ENCODE measurements at places on chromosomes 16 and 17.

DNA sequence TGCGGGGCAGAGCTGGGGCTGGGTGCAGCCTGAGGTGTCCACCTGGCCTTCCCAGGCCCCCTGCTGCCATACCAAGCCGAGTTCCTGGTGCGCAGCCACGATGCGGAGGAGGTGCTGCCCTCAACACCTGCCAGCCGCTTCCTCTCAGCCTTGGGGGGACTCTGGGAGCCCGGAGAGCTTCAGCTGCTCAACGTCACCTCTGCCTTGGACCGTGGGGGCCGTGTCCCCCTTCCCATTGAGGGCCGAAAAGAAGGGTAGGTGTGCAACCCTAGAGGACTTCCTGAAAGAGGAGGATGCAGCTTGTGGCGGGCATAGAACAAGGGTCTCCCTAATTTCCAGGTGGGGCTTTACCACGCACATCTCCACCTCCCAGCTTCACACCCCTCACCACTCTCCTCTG is 2.5 kb downstream of the SGCA start:
- no peaks in the 10 kb centered on the region for H3K27me3 ChIP-seq
- H3K36me3 ChIP-seq, result no peaks in the 10 kb centered on the region
- no peak for DNase-seq
- H3K4me3 ChIP-seq, result no peak overlapping the region
- H3K27ac ChIP-seq, result no peak overlapping the region
- H3K4me1 ChIP-seq, result peaks cover 2% of the 10 kb centered on the region

GRCh38 chr17:12958786-12959185 is 59.0 kb downstream of the ELAC2 start:
- H3K4me3 ChIP-seq, result no peak overlapping the region
- DNase-seq, result no peak
- no peaks in the 10 kb centered on the region for H3K4me1 ChIP-seq
- H3K36me3 ChIP-seq, result no peaks in the 10 kb centered on the region

DNA sequence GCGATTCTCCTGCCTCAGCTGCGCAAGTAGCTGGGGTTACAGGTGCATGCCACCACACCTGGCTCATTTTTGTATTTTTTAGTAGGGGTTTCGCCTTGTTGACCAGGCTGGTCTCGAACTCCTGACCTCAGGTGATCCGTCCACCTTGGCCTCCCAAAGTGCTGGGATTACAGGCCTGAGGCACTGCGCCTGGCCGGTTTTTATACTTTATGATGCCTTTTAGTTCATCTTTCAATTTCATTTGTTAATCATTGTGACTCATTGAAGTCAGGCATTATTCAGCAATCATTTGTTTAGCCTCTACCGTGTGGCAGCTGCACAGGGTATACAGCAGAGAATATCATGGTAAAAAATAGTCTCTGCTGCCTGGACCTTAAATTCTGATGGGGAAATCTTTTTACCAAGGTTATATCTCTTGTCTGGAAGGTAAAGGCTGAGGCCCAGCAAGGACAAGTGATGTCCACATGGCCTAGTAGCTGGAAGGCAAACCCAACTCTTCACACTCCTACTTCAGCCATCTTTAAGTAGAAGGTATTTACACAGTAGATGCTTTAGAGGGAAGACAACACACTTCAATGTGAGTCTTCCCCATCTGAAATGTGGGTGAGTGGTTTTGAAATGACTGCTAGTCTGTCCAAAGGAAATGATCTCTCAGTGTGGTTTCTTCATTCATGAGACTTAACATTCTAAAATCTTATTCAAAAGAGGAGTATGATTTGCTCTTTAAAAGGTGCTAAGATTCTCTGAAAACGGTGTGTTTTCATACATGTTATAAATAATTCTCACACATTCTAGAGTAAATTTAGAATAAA is 2.4 kb downstream of the PRPSAP2 start:
- H3K4me1 ChIP-seq, result no peaks in the 10 kb centered on the region
- no peaks in the 10 kb centered on the region for H3K27me3 ChIP-seq
- H3K4me3 ChIP-seq, result no peak overlapping the region
- no peak for DNase-seq
- H3K36me3 ChIP-seq, result no peaks in the 10 kb centered on the region

DNA sequence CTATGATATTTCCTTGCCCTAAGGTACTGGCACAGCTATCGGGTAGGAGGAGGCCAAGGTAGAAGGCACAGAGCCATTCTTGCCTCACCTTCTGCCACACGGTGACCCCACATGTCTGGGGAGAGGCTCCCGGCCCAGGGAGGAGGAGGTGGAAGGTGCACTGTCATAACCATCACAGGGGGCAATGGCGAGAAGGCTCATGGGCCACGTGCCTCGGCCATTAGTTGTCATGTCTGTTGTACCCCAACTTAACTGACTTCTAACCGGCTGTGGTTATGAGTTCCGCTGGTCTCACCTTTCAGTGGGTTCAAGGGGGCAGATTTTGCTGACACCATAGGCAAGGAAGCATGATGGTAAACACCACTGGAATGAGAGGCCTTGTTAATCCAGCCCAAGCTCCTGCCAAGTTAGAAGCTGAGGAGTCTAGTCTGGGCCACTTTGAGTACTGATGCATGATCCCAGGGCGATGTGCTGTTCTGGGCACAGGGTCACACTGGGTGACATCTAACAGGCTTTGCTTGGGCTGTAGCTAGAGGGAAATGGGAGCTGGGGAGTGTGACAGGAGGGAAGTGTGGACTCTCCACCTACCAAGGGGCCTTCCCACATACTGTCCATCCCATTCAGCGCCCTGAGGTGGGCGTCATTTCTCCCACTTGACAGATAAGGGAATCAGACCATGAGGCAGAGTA is 39.6 kb downstream of the HLF start:
- H3K4me1 ChIP-seq, result peaks cover 6% of the 10 kb centered on the region
- H3K36me3 ChIP-seq, result no peaks in the 10 kb centered on the region
- DNase-seq, result no peak
- no peak overlapping the region for H3K4me3 ChIP-seq
- H3K27me3 ChIP-seq, result no peaks in the 10 kb centered on the region

DNA sequence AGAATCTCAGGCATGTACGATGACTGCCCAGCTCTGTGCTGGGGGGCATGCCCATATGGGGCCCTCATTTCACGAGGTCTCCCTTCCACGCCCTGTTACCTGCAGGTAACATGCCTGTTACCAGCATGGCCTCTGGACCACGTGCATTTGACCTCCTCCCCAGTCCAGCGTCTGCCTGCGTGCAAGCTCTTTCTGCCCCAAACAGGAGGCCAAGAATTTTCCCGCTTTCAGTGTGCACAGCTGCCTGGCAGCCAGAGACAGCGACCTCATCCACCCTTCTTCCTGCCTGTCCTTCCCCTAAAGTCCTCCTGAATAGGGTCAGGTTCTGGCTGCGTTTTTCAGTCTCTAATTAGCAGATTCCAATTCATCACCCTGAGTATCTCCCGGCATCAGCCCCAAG is 306.5 kb upstream of the ZFHX3 start:
- no peak overlapping the region for H3K27ac ChIP-seq
- H3K4me1 ChIP-seq, result no peaks in the 10 kb centered on the region
- no peak for DNase-seq
- H3K27me3 ChIP-seq, result no peaks in the 10 kb centered on the region
- H3K36me3 ChIP-seq, result no peaks in the 10 kb centered on the region

DNA sequence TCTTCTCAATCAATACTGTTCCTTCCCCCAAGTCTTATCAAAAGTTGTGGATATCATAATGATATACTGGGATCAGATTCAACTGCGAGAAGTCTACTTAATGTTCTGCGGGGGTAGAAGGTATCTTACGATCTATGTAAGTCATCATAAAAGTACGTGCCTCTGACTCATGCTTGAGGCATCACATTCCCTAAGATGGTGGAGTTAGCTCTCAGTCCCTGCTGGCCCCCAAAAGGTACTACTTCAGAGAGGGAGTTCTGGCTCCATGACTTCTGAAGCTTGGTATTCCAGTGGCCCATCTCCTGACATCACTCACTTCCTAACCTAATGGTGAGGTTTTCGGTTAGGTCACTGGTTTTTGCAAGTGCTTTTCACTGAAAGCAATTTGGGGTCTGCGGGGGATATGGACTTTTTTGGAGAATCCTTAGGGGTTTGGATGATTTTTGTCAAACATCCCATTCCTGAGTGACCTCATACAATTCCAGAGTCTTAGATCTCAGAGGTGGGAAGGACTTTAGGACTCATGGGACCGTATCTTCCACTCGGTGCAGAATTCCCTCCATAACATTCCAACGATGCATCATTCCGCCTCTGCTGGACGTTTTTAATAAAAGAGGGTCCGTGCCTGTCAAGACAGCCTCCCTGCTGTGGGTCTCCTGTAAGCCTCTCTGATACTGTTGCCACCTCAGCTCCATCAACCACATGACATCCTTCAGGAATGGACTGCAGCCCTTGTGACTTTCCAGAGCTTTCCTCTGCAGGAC is 74.3 kb downstream of the DYNLRB2 start:
- H3K4me1 ChIP-seq, result no peaks in the 10 kb centered on the region
- H3K36me3 ChIP-seq, result no peaks in the 10 kb centered on the region
- no peak for DNase-seq
- no peak overlapping the region for H3K4me3 ChIP-seq
- H3K27me3 ChIP-seq, result no peaks in the 10 kb centered on the region

- no peak for DNase-seq
- no peak overlapping the region for H3K27ac ChIP-seq
- H3K27me3 ChIP-seq, result no peaks in the 10 kb centered on the region
- H3K4me3 ChIP-seq, result no peak overlapping the region
- no peaks in the 10 kb centered on the region for H3K4me1 ChIP-seq
- no peaks in the 10 kb centered on the region for H3K36me3 ChIP-seq
Measured at GRCh38 chr17:80640366-80641084, 95.9 kb downstream of the RPTOR start.

GRCh38 chr17:40777971-40778370 is 4.4 kb downstream of the KRT27 start:
- no peaks in the 10 kb centered on the region for H3K27me3 ChIP-seq
- H3K36me3 ChIP-seq, result no peaks in the 10 kb centered on the region

GRCh38 chr16:3321816-3322215 is 16.5 kb downstream of the ZNF75A start:
- DNase-seq, result no peak
- no peaks in the 10 kb centered on the region for H3K27me3 ChIP-seq
- no peak overlapping the region for H3K4me3 ChIP-seq
- no peak overlapping the region for H3K27ac ChIP-seq

DNA sequence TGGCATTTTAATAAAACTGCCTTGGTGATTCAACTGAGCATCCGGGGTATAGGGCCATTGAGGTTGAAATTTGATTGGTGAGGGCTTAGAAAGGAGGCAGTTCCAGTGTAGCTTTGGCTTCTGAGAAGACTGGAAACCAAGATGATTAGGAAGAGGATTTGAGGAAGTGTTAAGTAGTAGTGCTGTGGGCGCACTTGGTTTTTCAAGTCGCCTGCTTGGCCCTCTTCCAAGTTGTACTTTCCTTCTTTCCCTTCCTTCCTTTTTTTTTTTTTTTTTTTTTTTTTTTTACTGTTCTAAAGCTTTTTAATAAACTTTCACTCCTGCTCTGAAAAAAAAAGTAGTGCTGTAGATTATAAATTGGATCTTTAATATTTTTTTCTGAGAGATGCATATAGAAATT is 320.5 kb downstream of the UTP18 start:
- no peaks in the 10 kb centered on the region for H3K27me3 ChIP-seq
- no peaks in the 10 kb centered on the region for H3K4me1 ChIP-seq
- no peaks in the 10 kb centered on the region for H3K36me3 ChIP-seq
- DNase-seq, result no peak
- H3K4me3 ChIP-seq, result no peak overlapping the region

DNA sequence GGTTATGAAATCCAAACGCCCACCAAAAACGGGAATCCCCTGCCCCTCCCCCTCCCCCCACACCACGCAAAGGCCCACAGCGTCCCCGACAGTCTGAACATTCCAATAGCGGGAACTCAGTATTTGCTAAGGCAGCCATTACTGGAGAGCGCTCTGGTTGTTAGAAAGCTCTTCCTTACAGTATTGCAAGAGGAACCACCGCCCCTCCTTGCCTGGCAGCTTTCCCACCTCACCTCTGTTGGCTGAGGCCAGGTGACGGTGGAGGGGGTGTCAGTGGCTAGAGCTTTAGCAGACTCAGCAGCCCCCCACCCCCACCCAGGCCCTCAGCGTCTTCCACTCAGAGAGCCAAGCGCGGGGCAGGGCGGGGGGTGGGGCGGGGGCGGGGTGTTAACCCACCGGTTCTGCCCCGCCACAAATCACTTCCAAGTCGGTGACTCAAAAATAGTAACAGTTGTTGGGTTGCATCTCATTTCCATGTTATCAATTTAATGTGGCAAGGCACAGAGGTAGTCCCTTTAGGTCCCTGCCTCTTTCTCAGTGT is 2.2 kb upstream of the PLEKHH3 start:
- H3K4me1 ChIP-seq, result peaks cover 3% of the 10 kb centered on the region
- no peaks in the 10 kb centered on the region for H3K27me3 ChIP-seq
- H3K4me3 ChIP-seq, result peak overlapping the region; percentile 91

DNA sequence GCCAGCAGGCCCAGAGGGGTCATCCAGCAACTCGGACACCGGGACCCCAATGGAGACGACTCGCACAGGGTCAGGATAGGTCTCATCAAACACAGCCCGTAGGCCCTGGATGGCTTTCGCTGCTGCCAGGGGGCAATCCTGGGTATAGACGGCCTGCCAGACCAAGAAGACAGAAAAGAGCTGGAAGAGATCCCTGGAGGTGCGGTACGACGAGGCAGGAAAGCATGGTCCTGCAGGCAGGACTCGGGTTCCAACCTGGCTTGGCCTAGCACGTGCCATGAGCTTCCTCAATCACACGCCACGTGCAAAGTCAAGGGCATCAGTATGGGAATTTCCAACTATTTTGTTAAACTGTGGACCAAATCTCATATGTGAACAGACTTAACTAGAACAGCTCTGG is 6.3 kb upstream of the EXOSC6 start:
- no peak for DNase-seq
- H3K27me3 ChIP-seq, result no peaks in the 10 kb centered on the region
- no peak overlapping the region for H3K27ac ChIP-seq
- no peaks in the 10 kb centered on the region for H3K36me3 ChIP-seq
- H3K4me3 ChIP-seq, result no peak overlapping the region
- no peaks in the 10 kb centered on the region for H3K4me1 ChIP-seq

DNA sequence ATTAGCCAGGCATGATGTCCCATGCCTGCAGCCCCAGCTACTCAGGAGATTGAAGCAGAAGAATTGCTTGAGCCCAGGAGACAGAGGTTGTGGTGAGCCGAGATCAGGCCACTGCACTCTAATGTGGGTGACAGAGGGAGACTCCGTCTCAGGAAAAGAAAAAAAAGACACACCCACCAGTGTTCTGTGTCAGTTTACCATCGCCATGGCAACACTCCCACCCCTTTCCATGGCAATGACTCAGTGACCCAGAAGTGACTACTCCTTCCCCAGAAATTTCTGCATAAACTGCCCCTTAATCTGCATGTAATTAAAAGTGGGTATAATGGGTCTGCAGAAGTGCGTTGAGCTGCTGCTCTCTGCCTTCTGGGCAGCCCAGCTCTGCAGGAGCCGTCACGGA is 4.0 kb upstream of the ZC3H18 start:
- peaks cover 2% of the 10 kb centered on the region for H3K4me1 ChIP-seq
- H3K4me3 ChIP-seq, result no peak overlapping the region
- H3K27me3 ChIP-seq, result no peaks in the 10 kb centered on the region
- no peak overlapping the region for H3K27ac ChIP-seq
- no peak for DNase-seq

DNA sequence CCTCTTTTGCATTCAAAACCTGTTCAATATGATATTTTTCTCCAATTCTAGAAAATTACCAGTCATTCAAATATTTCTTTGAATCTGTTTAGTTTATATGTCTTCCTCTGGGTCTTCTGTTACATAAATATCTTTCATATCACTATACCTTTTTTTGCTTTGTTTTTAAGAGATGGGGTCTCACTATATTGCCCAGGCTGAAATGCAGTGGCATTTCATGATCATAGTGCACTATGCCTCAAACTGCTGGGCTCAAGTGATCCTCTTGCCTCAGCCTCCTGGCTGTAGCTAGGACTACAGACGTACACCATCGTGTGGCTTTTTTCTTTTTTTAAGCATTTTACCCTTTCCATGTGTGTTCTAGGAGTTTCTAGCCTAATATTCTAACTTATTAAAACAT is 38.8 kb downstream of the NSRP1 start:
- no peak for DNase-seq
- no peak overlapping the region for H3K4me3 ChIP-seq
- no peaks in the 10 kb centered on the region for H3K36me3 ChIP-seq
- no peak overlapping the region for H3K27ac ChIP-seq
- H3K4me1 ChIP-seq, result no peaks in the 10 kb centered on the region
